Activated T-helper 1 cell treated with Interleukin-2 at 50 U/mL for 16 hours (primary cell): ENCODE measurements at places on chromosomes 2 and 18.

DNA sequence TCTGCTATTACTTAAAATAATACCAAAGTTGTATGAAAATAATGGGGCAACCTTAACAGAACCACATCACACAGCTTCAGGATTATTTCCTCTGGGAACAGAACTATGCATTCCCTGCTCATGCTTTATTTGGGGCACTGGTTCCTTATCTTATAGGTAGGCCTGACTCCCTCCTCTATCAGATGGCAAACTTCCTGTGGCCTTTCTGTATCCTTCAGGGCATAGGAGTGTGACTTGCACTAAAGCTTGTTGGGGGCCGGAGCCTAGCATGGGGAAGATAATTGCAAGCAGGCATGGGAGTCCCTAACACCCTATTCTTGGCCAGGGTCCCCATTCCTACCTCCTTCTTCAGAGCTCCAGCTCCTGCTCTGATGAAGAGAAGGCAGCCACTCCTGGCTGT is 167.2 kb upstream of the SERTAD2 start:
- DNase-seq = no peak

- DNase-seq = no peak
Measured at GRCh38 chr2:239255218-239255617, 145.6 kb downstream of the HDAC4 start.

GRCh38 chr2:207046724-207047123 is 107.4 kb downstream of the CPO start:
- DNase-seq = no peak

DNA sequence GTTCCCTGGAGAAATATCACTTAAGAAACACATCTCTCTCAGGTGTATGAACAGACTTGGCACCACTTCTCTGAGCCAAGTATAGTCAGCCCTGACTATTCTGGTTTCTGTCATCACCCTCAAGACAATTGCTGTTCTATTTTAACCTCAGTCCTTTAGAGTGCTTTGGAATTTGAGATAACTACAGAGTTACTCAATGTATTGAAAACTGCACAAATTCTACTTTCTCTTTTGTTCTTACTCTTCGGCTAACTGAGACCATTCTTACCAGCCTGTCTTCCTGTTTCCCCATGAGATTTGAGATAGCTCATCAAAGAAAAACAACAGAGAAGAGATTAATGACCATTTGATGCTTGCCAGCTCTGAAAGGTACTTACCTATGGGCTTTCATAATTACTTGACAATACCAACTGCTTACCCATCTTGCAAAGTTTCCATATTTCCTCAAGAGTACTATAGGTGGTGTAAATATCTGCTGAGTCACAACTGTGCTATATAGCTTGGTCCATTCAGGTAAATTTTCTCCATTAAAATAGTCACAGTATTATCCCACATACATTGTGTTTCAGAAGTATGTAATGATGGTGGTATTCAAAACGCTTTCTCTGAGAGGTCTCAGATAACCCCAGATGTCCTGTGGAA is 467.5 kb upstream of the CHST9 start:
- DNase-seq = no peak

- no peak for DNase-seq
Measured at GRCh38 chr2:67322353-67323001, 74.7 kb upstream of the ETAA1 start.

DNA sequence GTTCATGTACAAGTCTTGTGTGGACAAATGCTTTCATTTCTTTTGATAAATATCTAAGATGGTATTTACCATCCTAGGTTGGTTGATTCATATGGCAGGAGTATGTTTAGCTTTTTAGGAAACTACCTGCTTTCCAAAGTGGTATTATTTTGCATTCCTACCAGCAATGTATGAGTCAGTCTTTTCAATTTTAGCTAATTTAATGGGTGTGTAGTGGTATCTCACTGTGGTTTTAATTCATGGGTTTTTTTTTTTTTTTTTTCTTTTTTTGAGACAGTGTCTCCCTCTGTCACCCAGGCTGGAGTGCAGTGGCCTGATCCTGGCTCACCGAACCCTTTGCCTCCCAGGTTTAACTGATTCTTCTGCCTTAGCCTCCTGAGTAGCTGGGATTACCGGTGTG is 4.2 kb downstream of the ZNF512 start:
- no peak for DNase-seq

GRCh38 chr2:41920181-41920580 is 127.6 kb upstream of the PKDCC start:
- no peak for DNase-seq
